ENCODE measurements at places on chromosomes 16 and 17.
A peak's percentile ranks its signal among the peaks of the same experiment; 100 is the strongest.

GRCh38 chr17:77281122-77281903 is 140.5 kb downstream of the SEC14L1 start:
- DNase-seq, result peak; percentile 30

GRCh38 chr16:85082173-85083050 is 29.9 kb downstream of the CIBAR2 start:
- no peak for DNase-seq

- DNase-seq, result no peak
Observed at GRCh38 chr16:11024333-11025053, 80.1 kb downstream of the CLEC16A start.

DNA sequence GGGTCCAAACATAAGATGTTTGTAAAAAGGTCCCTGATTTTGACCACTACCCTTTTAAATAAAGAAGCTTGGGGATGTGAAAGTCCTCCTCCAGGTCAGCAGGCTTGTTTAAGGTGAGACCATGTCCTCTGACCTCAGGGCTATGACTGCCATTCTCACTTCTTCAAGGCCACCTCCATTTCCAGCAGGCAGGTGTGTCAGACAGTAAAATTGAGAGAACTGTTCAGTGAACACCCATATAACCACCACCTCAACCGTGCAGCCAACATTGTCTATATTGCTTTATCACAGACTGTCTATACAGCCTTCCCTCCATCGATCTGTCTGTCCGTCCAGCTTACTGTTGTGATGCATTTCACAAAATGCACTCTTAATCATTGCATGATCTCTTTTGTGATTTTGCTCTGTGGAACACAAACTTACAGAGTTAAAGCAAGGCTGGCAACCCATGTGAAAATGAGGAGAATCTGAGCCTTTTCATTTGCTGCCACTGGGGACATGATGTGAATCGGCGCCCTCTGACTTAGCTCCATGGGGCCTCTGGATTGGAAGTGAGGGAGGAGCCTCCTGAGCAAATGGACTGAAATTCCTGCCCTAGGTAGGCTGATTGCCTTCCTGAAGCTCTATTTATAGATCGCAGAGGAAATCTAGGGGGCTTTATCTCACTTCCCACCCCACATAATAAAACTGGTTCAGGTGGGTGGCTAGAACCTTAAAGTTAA is 53.8 kb downstream of the ZNRF1 start:
- DNase-seq, result no peak

- DNase-seq, result peak; percentile 64
Observed at GRCh38 chr17:58344791-58345157, 7.2 kb downstream of the SUPT4H1 start.
